Endothelial cell of umbilical vein (primary cell): ENCODE measurements at places on chromosomes 2 and 18. TPM values are rescaled to one million over a fixed set of nuclear protein-coding genes. Genes with fewer than 3 reads are reported as not detected.
A peak's percentile ranks its signal among the peaks of the same experiment; 100 is the strongest.

- no peak for DNase-seq
Measured at GRCh38 chr2:64610316-64610855, 43.3 kb downstream of the SERTAD2 start.

DNA sequence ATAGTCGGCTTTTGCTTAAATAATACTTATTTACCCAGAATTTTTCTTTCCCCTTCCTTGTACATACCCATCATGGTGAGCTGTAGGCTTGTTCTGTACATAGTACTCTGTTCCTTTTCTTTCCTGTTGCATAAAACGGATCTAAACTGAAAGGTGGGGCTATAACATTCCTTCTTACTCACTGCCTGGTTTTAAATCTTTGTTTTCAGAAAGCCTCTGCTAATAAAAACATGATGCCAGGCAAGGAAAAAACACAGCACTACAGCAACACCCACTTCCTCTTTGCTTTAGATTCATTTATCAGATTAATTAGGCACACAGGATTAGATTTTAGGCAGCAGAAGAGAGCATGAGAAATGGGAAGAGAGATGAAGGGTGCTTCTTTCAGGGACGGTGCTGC lies 19.6 kb upstream of the STON1 start:
- DNase-seq: peak; percentile 85

DNA sequence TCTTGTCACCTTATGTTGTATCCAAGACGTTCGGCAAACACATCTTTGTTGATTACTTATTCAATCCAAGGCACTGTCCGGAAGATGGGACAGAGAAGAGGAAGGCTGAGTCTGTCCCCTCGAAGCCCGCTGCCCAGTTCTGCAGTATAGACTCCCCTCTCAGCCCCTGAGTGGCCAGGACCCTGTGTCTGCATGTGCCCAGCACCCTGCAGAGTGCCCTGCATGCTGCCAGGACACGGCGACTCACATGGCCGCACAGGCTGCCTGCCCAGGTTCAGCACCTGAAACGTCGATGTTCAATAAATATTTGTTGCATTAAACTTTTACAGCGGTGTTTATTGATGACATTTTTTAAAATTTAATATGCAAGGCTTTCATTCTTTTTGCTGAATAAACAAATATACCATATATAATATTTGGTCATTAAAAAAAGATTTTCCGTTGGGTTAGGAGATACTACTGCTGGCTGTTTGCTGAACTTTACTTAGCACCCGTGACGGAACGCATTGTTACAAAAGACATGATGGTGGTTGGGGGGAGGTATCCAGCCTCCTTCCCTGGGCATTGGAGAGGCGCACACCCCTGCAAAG lies 146.5 kb downstream of the PTGR3 start:
- DNase-seq: no peak

- DNase-seq: no peak
Measured at GRCh38 chr2:241701149-241701398, 765 bp upstream of the ING5 start.

LYG2 gene
- not detected in 2 replicates for polyA plus RNA-seq

DNA sequence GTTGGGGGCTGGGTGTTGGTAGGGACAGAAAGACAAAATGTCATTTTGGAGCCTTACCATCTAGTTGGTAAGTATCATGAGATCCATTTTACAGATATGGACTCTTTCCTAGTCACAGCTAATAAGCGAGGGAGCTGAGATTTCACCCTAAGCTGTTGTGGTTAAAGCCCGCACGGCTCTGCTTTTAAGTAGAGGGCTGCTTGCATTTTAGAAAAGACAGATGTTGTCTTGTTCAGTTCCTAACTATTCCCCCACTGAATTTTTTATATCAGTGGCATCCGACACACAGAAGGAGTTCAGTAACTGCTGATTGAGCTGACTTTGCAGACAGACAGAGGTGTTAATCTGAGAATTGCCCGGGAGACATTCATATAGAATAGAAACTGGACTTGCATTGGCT lies 3.7 kb downstream of the QPCT start:
- DNase-seq: no peak

- no peak for DNase-seq
Measured at GRCh38 chr2:20064421-20064820, 13.0 kb upstream of the LAPTM4A start.

- DNase-seq: no peak
Measured at GRCh38 chr2:204205082-204205481, 268.5 kb downstream of the ICOS start.

DNA sequence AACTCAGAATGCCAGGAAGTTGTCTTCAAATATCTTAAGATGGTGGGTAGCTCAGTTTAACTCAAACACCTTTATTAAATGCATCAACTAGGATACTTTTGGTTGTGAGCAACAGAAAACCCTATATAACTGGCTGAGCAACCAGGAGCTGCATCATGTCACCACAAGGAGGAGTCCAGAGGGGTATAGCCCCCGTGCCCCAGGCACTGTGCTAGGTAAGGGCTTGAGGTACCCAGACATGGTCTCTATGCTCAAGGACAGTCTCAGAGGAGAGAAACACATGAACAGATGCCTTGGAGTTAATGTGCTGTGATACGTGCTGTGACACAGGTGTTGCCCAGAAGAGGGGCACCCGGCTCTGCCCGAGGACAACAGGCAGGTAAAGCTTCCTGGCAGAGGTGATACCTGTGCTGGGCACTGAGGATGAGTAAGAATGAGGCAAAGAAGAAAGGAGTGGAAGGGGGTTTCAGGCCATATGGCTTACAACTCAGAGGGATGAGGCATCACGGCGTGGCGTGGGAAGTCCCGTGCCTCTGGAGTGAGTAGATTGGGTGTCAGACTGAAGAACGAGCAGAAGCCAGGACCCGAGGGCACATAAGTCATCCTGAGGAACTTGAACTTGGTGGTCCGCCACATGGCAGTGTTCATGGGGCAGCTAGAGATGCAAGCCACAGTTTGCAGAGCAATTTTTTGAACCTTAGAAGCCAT lies 32.0 kb upstream of the CAB39 start:
- no peak for DNase-seq

LIMS4 gene
- polyA plus RNA-seq: 18.3 and 28.8 TPM in 2 replicates

DNA sequence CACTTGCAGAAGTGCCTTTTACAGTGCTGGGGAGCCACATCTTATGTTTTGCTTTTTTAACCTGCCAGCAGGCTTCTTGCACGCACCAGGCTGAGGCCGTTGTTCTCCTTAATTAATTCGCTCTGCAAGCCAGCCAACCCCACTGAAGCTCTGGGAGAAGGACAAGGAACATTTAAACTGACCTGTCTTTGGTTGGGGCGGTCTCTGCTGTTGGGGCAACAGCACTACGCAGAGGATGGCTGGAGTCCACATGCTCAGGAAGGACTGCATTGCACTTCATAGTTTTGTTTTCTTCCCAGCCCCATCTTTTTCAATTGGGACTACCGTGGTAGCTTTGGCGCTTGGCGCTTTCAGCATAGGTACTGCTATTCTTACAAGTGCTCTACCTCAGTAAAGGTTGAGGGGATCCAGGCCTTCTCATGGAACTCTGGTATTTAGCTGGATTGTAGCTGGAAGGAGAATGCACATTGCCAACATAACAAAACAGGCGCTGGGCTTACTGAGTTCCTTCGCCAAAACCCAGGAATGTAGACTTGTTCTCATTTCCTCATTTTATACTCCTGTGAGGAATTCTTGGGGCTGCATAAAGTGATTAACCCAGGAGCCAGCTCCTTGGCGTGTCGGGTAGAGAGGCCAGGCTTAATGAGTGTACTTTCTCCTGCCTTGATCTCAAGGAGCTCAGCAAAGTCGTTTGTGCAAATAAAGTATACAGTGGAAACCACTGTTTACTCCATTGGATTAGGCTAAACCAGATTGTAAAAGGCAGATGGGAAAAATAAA lies 146.2 kb downstream of the PRKCE start:
- no peak for DNase-seq

DNA sequence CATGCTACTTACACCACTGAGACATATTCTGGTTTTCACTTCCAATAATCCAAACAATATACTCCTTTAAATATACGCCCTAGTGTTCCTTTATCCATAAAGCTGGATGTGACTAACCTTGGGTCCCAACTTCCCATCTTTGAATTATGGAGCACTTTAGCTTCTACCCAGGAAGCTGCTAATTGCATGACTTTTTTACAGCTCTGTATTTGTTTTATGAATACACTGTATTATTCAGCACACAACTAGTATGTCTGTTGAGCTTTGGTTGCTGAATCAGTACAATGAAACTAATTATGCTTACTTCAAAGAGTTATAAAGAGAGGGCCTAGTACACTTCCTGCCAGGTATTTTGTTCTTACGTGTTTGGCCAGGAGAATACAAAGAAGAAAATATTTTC lies 118.5 kb downstream of the BAZ2B start:
- DNase-seq: peak; percentile 56

DNA sequence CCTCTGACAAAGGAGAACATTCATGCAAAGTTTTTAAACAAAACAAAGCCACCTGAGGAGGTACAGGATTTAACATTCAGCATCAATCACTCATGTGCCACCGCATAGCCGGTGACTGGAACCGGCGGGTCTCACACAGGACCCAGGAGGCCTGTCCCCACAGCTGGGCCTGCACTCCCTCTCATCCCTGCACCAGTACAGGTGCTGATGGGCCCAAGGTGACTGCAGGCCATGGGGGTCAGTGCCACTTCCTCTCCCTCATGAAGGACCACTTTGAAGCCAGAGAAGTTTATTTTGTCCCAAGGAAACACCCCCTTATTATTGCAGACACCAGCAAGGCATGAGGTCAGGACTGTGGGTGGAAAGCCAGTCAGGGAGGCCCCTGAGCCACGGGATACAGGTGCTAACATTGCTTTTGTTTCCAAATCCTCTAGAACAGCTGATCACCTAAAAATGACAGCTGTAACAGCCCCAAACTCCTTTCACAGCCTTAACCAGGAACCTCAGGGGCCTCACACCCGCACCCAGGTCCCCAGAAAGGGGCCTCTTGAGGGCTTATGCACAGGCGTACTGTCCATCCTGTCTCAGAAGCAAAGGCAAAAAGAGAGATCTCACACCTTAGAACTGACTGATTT lies 14.0 kb downstream of the PARD6G start:
- no peak for DNase-seq

DNA sequence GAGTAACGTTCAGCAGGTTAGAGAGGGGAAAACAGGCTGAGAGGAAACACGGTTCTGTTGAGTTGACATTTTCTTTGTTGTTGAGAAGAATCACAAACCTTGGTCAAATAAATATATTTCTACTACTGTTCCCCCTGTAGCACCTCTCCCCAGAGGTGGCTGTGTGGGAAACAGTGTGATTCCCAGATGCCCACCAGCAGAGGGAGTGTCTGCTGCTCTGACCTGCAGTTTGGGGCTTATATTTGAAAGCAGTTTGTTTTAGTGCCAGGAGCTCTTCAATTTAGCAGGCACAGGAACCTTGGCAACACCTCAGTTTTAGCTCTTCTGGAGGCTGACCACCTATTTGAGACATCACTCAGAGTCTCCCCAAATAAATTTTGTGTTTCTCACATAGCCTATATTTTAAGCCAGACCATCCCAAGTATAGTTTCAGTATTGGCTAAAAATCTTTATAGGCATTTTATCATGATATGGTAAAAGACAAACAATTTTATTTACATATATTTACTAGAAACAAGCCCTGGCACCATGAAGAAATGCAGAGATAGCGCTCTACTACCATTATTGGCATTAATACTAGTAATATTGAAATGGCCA lies 75.7 kb downstream of the PIK3C3 start:
- peak; percentile 37 for DNase-seq

- no peak for DNase-seq
Measured at GRCh38 chr2:68544811-68545210, 77.4 kb downstream of the APLF start.

DNA sequence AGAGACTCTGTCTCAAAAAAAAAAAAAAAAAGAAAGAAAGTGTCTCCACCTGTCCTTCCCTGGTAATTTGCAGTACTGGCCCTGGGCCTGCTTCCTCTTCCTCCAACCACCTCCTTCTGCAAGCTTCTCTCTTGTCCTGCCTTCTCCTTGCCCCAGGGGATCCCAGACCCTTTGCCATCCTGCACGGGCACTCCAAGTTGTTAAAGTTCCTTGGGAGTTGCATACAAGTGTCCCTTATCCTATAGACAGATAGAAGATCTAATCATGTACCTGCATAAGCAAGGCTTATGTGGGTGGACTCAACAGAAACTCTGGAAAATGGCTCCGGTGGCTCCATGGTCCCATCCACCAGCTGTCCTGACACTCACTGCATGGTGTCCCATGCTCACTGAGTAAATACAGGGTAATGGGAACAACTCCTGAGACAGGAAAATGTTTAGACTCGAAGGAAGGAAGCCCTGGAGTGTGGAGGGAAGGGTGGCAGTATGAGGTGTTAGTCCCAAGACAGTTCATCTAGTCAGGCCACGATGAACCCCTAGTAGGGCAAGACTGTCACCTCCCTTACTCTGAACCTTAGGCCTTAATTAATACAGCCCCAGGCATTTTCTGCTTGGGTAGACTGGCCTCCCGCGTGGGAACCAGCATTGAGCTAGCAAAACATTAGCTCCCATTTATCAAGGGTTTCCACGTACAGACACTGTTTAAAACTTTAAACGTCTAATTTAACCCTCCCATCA lies 17.1 kb downstream of the ODC1 start:
- no peak for DNase-seq

DNA sequence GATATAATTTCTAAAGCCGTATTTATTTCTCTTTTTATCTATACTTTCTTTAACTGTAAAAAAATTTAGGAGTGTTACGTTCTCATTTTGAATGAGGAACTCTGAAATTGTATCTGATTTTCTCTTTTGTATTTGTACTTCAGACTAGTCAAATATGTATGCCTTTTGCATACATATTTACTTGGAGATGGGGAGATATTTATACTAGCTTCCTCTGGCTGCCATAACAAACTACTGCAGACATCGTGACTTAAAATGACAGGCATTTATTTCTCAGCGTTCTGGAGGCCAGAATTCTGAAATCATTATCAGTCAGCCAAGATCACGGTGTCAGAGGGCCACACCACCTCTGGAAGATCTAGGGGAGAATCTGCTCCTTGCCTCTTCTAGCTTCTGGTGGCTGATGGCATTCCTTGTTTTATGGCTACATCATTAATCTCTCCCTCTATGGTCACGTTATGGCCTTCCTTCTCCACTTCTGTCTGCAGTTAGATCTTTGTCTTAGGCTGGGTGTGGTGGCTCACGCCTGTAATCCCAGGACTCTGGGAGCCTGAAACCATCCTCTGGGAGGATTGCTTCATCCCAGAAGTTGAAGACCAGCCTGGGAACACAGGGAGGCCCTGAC lies 8.2 kb downstream of the LCLAT1 start:
- DNase-seq: no peak

DNA sequence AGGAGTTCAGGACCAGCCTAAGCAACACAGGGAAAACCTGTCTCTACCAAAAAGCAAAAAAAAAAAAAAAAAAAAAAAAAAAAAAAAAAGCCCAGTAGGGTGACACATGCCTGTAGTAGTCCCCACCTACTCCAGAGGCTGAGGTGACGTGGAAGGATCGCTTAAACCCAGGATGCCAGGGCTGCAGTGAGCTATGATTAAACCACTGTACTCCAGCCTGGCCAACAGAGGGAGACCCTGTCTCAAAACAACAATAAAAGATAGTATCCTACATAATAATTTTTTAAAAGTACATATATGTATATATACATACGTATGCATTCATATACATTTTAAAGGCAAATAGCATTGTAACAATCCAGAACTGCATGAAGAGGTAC lies 51.7 kb downstream of the SOS1 start:
- no peak for DNase-seq
